ENCODE measurements at places on chromosomes 2 and 18.

GRCh38 chr2:212032032-212032431 is 506.6 kb downstream of the ERBB4 start:
- peak; percentile 95 for DNase-seq

GRCh38 chr2:202056611-202057010 is 16.4 kb upstream of the KIAA2012 start:
- peak; percentile 24 for DNase-seq

- no peak for DNase-seq
These were observed 132.4 kb upstream of the FSHR start for GRCh38 chr2:49286726-49287125.

DNA sequence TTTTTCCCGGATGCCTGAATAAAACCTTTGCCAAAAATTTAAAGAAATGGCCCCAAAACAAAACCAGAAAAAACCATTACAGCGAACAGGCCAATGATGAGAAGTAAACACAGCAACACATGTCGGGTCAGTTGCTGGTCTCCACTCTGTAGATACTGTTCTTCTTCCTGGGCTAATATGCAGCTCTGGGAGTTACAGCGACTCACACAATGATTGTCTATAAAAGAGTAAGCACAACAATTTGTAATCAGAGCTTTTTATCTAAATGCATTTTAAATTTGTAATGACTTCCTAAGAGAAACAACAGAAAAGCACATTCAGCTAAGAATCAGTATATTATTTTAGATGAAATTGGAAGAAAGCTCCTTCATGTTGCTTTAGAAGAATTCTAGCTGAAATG is 40.3 kb downstream of the GPR155 start:
- no peak for DNase-seq

- DNase-seq = no peak
These were observed 29.3 kb downstream of the CYP26B1 start for GRCh38 chr2:72118386-72118785.

DNA sequence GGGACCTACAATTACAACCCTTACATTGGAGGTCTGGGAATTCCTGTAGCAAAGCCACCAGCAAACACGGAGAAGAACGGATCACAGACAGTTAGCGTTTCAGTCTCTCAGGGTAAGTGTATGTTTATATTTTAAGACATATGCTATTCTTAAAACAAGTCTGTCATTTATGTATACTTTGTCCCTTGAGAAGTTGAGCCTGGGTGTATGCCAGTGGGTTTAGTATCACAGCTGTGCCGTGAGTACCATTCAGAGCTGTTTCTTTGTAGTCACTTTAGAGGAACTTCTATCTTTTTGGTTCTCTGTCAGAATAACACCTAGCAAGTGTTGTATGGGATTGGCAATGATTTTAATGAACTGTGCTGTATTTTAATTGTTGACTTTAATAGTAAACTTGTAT is 125.6 kb downstream of the BIRC6 start:
- no peak for DNase-seq

DNA sequence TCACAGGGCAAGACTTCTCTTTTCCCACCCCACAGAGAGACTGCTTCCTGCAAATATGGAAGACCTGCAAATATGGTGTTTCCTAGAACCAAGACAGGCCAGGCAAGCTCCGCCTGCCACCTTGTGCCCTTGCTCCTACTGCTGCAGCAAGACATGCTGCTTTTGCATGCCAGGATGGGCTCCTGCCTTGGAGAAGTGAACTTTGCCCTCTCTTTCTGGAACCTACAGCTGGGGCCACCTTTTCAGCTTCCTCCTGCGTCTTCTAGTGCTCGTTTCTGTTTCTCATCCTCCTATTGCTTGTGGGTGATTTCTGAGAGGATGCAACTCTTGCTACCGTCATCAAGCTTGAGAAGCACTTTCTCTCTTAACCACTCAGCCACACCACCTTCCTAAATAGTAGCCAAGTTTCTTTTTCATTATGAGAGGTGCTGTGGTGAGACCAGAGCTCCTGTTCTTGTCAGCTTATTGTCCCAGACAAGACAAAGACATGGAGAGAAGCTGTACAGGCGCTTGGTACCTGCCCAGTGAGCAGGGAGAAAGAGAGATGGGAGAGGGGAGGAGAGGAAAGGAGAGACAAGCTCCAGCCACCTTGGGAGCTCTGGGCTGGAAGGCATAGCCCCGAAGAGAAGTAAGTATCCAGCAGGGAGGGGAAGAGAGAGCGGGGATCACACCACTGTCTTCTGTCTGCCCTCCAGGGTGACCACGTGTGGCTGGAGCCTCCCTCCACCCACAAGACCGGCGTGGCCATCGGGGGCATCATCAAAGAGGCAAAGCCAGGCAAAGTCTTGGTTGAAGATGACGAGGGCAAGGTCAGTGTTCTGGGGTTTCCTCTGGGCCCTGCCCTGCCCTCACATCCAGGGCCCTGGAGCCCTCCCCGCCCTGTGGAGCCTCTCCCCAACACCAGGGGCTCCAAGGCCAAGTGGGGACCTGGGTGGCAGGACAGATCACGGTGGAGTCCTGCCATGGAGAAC is 28.3 kb downstream of the MYO7B start:
- no peak for DNase-seq
